ENCODE measurements at places on chromosomes 2 and 18.

GRCh38 chr2:239124152-239124899, 276.4 kb downstream of the TWIST2 start:
- DNase-seq = no peak

DNA sequence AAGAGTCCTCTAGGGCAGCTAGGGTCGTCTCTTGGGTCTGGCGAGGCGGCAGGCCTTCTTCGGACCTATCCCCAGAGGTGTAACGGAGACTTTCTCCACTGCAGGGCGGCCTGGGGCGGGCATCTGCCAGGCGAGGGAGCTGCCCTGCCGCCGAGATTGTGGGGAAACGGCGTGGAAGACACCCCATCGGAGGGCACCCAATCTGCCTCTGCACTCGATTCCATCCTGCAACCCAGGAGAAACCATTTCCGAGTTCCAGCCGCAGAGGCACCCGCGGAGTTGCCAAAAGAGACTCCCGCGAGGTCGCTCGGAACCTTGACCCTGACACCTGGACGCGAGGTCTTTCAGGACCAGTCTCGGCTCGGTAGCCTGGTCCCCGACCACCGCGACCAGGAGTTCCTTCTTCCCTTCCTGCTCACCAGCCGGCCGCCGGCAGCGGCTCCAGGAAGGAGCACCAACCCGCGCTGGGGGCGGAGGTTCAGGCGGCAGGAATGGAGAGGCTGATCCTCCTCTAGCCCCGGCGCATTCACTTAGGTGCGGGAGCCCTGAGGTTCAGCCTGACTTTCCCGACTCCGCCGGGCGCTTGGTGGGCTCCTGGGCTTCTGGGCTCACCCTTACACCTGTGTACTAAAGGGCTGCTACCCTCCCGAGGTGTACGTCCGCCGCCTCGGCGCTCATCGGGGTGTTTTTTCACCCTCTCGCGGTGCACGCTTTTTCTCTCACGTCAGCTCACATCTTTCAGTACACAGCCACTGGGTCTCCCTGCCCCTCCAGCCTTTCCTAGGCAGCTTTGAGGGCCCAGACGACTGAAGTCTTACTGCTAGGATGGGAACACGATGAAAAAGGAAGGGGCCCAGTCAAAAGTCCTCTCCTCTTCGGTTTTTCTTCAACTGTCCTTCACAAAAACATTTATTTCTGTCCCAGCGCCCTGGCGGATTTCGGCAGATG, 8.1 kb downstream of the SIX2 start:
- no peak for DNase-seq

GRCh38 chr2:55776479-55776878, 82.8 kb upstream of the PNPT1 start:
- no peak for DNase-seq

GRCh38 chr2:241988146-241988545, 118.6 kb downstream of the RTP5 start:
- DNase-seq = no peak

DNA sequence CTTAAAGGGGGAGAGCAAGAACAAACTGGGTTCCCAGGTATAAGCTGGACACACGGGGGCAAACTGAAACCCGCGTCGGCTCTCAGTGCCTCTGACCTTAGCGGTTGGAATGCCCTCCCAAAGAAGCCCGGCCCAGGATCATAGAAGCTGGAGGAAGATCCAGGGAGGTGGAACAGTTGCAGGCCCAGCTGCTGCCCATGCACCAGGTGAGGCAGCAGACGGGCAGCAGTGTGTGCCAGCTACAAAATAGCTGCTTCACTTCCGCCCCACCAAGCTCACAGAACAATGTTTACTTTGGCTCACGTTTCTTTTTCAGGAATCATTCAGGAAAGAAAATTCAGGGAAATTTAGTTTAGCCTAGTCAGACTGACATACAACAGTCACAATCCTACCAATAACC, 3.9 kb upstream of the ERMN start:
- no peak for DNase-seq

- no peak for DNase-seq
Observed at GRCh38 chr2:45132551-45132950, 123.3 kb upstream of the SIX2 start.

DNA sequence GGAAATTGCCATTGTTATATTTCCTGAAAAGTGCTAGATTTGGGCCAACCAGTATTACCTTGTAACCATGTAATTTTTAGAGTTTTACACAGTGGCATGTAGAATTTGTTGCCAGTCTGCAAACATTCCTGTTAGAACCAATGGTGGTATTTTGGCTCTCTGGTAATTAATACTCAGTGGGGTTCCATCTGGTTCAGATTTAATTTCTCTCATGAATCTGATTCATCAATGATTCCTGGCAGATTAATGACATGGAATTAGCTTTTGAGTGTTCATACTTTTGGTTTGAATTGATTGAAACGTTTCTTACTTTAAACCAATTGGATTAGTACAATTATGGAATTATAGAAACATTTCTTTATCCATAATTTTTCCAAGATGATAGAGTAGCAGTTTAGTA, 93.2 kb downstream of the MC4R start:
- no peak for DNase-seq

DNA sequence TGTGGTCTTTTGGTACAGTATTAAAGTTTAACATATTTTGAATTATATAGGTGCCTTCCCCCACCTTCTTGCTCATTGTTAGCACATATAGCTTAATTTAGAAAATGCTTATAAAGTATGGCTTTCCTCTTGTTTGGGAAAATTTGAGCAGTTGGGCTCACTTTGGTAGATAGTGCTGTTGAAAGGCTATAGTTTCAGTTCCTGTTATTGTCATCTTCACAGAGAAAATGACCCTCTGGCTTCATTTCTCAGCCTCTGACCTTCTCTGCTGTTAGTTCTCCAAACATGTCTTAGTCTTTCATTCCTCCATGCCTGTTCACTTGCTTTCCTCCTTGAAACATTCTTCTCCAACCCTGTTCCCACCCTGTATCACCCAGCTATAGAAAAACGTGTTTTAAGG, 200.6 kb downstream of the WDR7 start:
- no peak for DNase-seq

DNA sequence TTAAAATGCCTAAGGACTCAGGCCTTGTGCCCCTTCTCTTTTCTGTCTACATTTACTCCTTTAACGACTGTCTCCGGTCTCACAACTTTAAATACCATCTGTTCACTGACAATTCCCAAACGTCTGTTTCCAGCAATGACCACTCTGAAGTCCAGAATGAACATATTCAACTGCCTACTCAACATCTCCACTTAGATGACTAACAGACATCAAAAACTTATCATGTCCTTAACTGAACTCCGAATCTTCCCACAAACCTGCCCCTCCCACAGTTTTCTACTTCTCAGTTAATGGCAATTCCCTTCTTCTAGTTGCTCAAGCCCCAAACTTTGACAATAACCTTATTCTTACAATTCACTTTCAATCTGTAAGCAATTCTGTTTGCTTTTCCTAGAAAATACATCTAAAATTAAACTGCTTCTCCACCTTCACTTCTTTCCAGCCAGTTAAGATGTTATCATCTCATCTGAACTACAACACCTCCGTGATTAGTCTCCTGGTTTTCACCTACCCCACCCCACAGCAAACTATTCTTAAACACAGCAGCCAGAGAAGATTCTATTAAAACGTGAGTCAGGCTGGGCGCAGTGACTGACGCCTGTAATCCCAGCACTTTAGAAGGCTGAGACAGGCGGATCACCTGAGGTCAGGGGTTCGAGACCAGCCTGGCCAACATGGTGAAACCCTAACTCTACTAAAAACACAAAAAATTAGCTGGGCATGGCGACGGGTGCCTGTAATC, 2.8 kb downstream of the C1D start:
- no peak for DNase-seq

GRCh38 chr2:232411901-232412629, 5.4 kb downstream of the ALPG start:
- DNase-seq = no peak

- no peak for DNase-seq
Observed at GRCh38 chr2:36819095-36819711, 122.7 kb downstream of the VIT start.

GRCh38 chr18:38572554-38573111, 1007.0 kb upstream of the CELF4 start:
- peak; percentile 72 for DNase-seq

- DNase-seq = no peak
Observed at GRCh38 chr18:41870191-41870590, 84.8 kb upstream of the PIK3C3 start.

DNA sequence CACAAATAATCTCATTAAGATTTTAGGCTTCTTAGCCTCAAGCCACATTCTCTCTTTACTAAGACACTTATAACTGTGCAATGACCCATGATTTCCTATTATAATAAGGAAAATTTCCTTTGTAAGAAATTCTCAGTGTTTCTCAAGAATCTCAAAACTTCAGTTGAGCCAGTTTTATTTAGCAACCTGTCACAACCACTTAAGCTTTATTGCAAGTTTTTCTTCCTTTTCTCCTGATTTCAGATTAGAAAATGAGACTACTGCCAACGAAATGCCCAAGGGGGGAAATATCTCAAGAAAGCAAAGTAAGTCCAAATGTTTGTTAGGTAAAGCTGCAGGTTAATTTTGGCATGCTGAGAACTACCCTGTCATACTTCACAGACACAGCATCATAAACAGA, 178.5 kb downstream of the THADA start:
- no peak for DNase-seq

DNA sequence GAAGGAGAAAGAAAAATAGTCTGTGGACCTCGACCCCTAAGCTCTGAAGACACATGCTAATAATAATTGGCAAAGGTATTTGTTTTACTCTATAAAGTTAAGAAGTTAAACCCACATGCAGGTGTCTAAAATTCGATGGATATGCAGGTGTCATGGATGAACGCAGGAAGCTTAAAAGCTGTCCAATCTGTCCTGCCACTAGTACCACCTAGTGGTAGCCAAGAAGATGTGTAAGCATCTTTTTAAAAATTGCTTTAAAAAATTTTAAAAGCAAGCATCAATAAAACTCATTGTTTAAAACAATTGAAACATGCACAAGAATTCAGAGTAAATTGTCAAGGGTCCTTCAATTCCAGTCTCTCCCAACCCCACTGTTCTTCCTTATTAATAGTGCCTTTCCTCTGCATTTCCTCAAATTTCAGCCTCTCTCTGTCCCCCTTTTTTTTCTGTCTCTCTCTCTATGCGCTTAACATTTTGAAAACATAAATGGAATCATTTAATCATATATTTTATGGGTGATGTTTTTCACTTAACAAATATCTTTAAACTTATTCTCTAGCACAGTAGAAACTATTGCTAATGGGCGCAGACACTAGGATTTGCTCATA, 30.6 kb upstream of the PPP3R1 start:
- DNase-seq = peak; percentile 4

GRCh38 chr2:220503431-220503830, 876.0 kb downstream of the SLC4A3 start:
- DNase-seq = no peak

DNA sequence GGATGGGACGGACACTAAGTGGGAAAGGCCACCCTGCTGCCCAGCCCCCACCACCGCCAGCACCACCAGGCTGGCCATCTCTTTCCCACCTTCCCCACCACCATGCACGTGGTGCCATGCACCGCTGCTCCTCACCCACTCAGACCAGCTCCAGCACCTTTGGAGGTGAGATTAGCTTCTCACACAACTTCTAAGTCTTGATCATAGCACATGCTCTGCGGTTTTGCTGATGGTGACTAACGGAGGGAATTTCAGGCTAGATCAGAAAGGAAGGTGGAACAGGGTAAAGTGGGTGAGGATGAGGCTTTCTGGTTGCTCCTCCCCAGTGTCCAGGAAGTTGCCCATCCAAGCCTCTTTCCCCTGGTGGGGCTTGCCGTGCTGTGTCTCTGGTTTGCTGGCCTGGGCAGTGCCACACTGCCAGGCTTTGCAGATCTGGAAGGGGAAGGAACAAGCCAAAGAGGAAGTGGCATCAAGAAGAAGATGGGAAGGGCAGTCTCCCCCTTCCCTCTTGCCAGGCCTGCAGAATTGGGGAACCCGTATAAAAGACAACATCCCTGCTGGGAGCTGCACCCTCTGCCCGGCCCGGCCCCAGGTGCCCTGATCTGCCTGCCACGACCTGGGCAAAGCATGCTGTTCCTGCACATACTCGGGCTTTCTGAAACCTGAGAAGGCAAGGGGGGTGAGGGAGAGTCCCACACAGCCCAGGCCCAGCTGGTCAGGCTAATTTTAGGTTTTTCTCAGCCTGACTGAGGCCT, 44.3 kb upstream of the CAB39 start:
- no peak for DNase-seq

GRCh38 chr2:21001988-21002813, 41.7 kb downstream of the APOB start:
- no peak for DNase-seq

DNA sequence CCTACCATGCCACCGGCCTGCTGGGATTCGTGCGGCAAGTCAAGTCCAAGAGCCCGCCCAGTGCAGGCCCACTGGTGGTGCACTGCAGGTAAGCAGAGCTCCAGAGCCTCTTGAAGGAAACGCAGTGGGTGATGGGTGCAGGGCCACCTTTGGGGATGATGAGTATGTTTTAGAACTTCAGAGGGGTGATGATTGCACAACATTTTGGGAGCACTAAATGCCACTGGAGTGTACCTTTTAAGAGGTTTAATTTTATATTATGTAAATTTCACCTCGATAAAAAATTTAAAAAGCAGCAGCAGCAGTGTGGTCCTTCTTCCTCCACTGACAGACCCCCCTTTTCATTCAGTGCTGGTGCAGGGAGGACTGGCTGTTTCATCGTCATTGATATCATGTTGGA, 233.1 kb upstream of the RAB12 start:
- no peak for DNase-seq

- no peak for DNase-seq
Observed at GRCh38 chr2:227500301-227500630, 28.3 kb downstream of the AGFG1 start.

GRCh38 chr2:177432703-177433102, 40.1 kb downstream of the AGPS start:
- no peak for DNase-seq

GRCh38 chr2:23498943-23499342, 114.0 kb downstream of the KLHL29 start:
- no peak for DNase-seq

- DNase-seq = no peak
Observed at GRCh38 chr2:19473350-19473749, 114.9 kb upstream of the OSR1 start.

DNA sequence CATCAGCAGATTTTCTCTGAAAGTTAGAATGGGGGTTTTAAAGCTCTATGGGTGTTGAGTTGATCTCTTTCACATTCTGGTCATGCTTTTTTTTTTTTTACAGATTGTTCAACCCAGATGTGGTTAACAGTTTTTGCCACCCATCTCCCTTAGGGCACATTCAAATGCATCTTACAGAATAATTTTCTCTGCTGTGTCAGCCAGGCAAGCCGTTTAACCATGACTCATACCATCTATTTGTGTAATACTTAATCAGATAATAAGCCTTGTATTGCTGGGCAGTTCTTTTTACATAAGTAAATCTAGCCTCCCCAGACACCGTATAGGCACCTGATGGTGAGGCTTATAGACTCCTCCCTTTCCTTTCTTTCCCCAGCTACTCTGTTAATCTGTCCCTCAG, 62.0 kb downstream of the TGIF1 start:
- DNase-seq = no peak

DNA sequence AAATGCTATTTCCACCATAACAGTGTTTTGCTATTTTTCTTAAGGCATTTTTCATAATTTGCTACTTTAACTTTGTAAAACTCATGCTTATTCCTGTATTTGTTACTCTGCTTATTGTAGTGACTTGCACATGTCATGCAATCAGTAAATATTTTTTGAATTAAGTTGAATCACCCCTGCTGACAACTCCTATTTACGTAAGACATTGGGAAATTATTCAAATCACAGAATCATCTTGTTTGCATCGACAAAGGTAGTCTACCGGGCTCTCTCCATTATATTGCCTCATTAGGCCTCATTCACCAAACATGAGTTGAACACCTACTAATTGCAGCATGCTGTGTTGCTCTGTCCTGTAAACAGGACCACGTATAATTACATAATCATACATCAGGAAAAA, 478.5 kb upstream of the ZEB2 start:
- DNase-seq = no peak
